ENCODE measurements at places on chromosomes 6 and 20.

DNA sequence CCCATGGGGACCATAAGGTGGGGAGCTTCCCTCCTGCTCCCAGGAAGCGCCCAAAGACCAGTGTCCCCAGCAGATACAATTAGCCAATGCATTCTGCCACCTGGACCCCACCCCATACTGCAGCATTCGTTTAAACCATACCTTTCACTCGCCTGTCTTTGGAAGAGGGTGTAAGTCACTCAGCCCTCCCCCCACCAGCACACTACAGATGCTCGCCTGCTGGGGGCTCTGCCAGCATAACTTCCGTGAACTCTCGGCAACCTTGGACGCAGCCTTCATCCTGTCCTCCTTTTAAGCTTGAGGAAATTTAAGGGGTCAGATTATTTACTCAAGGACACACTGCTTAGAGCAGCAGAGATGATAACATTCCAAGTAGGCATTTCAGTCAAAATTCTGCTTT is 94.4 kb upstream of the NAA20 start:
- DNase-seq, result no peak

DNA sequence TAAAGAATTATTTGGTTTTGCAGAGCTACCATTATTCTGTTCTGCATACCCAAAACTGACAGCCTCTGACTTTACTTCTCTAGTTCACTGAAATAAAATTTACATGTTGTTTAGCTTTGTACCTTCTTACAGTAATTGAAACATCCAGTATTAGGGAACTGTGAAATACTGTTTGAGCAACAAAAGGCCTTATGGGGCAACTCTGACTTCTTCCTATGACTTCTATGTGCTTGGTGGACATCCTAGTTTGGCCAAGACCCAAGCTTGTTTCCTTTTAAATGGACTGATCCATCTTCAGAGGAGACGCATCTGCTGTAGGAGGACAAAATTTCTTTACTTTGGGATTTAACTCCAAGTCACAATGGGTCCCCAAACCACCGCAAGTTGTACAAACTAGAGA is 44.7 kb downstream of the NR2E1 start:
- no peak for DNase-seq

- no peak for DNase-seq
Measured at GRCh38 chr6:90818163-90818562, 231.3 kb upstream of the MAP3K7 start.

GRCh38 chr20:33372993-33373441 is 28.3 kb downstream of the CDK5RAP1 start:
- no peak for DNase-seq

GRCh38 chr6:142597836-142598235 is 296.0 kb downstream of the ADGRG6 start:
- no peak for DNase-seq

DNA sequence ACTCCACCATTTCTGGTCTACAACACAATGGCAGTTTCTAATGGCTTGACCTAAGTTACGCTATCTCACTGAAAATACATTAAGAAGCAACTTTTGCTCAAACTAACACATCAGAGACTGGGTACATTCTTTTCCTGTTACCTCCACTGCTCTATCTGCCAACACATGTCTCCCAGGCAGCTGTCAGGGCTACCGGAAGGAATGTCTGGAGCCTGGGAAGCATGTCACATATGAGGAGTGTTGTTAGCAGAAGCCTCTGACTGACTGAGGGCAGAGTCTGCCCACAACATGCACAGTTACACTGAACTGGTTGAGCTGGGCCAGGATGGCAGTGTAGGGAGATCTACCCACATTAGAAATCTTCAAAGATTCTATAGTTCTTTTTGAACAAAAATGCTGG is 264.5 kb downstream of the KIF16B start:
- DNase-seq, result no peak

Measured in substantia nigra (tissue), 51 donors.